ENCODE measurements at places on chromosomes 16 and 17. TPM values are rescaled to one million over a fixed set of nuclear protein-coding genes. Genes with fewer than 3 reads are reported as not detected.

KRTAP1-3 gene
- not detected for total RNA-seq

CCDC78 gene
- total RNA-seq: 2.6 TPM

SULT1A4 gene
- total RNA-seq: 18.8 TPM

KRT24 gene
- 0.31 TPM for total RNA-seq

Measured in kidney (tissue), 22 donors.